ENCODE measurements at places on chromosomes 4 and X.

- no peak for DNase-seq
Measured at GRCh38 chr4:111018216-111018615, 395.3 kb upstream of the PITX2 start.

DNA sequence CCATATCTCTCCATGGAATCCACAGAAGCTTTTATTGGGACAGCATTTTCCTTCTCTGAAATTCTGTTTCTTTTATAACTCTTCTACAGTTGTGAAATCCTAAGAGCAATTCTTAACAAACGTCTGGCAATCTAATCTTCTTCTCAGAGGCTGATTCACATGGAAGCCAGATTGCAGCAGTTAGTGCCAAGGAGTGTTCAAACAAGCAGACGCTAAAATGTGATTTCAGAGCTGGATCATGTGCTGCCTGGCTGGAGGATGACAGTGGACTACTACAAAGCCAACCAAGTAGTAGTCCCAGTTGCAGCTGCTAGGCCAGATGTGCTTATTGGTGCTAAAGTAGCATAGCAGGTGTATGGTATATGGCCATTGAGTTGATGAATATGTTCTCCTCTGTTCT lies 27.7 kb upstream of the GLRB start:
- DNase-seq, result no peak

DNA sequence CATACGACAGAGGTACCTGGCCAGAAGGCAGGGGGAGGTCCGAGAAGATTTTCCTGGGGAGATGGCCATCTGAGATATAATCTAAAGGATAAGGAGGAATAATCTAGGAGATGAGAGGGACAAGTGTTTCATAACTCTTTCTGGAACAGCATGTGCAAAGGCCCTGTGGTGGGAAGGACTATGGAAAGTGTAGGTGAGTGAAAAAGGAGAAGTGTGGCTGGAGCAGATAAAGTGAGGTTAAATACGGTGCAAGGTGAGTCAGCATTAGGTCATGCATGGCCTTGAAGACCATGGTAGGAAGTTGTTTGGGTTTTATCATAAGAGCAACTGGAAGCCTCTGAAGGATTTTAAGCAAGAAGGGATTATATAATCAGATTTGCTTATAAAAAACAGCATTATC lies 34.6 kb upstream of the MTM1 start:
- no peak for DNase-seq

DNA sequence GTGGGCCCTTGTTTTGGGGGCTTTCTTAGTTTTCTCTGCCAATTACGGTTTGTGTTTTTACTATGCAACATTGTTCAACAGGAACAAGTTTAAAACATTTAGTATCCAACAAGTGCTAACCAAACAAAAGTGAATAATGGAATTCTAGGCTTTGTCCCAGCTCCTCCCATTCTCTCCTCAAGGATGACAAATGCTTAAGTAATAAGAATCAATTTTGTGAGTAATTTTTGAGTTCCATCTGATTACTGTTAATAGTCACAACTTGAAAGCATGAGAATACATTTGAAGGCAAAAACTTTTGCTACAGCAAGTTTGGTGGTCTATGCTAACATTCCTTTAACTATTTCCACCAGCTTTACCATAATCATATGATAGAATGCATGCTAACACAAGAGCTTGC lies 78.1 kb upstream of the HPGD start:
- DNase-seq, result no peak

- no peak for DNase-seq
Measured at GRCh38 chrX:118459494-118459893, 36.1 kb upstream of the DOCK11 start.

DNA sequence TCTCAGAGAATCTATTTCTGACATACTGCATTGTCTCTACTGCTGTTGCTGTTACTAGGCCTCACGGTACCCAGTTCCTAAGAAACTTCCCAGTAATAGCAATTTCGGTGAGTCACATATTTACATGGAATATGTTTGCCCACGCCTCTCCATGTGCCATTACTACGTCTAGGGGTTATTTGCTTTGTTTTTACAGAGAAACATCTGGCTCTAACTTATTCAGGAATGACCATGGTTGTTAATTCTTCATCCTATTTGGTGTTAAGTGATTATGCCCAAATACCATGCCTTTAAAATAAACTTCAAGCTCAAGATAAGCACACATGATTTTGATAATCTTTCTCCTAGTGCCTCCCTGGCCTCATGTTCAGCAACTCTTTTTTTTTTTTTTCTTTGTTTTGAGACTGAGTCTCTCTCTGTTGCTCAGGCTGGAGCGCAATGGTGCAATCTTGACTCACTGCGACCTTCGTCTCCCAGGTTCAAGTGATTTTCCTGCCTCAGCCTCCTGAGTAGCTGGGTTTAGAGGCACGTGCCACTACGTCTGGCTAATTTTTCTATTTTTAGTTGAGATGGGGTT lies 101.0 kb upstream of the HS3ST1 start:
- DNase-seq, result no peak

- no peak for DNase-seq
Measured at GRCh38 chr4:6427439-6428090, 44.8 kb downstream of the PPP2R2C start.
